Fibroblast of lung (primary cell): ENCODE measurements at places on chromosomes 6 and 20. TPM values are rescaled to one million over a fixed set of nuclear protein-coding genes. Genes with fewer than 3 reads are reported as not detected.

Gene TMEM244
- not detected in 2 replicates for total RNA-seq

Gene TOX2
- 4.4 and 5.9 TPM in 2 replicates for total RNA-seq

- DNase-seq: no peak
Observed at GRCh38 chr6:64213697-64214096, 578.1 kb downstream of the PHF3 start.

Gene NKAIN2
- not detected in 2 replicates for total RNA-seq

- DNase-seq: no peak
Observed at GRCh38 chr6:103707596-103708325, 1152.0 kb downstream of the HACE1 start.
